Activated T-helper 1 cell treated with anti-CD3 and anti-CD28 coated beads, Interleukin-2, amount 50 U/mL, for 16 hours (primary cell): ENCODE measurements at places on chromosomes 6 and 20.

DNA sequence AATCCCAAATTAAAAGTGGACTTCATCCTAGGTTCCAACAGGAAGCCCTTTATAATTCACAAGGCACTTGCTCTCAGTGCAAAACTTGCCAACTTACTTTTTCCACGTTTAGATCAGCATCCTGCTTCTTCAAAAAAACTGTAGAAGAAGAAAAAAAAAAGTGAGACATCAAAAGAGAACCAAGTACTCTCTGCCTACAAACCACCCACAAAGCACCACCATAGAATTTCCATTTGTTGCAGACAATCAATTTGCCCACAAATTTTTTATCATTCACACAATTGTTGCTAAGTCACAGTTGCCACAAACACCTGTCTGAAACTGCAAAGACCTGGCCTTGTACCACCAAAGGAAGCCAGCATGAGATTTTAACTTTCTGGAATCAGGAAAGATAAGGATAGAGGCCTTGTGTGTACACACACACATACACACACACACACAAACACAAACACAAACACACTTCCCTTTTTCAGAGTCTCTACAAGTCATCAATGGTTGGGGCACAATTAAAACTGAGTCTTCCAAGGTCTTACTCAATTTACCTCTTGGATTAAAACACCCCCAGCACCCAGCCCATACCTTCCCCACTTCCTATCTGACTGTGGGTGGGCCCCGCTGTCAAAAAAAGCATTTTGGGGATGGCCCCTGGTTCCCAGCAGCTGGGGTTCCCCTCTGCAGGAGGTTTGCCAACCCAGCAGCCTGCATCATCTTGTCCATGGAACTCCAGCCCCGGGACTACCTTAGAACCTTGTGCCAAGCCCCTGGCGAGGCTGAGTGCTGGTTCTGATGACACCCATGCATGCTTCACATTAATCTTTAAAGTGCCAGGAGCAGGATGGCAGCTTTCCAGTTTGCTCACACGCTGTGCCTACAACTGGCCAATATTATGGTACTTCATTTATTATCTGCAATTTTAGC, 26.5 kb downstream of the FYN start:
- no peak for DNase-seq

DNA sequence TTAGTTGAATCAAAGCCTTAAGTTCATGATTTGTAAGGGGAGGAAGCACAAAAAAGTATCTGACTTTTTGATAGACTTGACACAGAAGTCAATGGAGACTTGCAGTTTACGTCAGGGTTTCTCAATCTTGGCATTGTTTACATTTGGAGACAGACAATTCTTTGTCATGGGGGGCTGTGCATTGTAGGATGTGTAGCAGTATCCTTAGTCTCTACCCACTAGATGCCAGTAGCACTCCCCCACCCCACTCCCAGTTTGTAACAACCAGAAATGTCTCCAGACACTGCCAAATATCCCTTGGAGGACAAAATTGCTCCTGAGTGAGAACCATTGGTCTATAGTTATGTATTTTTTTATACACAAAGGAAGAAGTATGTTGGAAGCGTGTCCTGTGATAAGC, 434.1 kb downstream of the RFPL4B start:
- DNase-seq = no peak

DNA sequence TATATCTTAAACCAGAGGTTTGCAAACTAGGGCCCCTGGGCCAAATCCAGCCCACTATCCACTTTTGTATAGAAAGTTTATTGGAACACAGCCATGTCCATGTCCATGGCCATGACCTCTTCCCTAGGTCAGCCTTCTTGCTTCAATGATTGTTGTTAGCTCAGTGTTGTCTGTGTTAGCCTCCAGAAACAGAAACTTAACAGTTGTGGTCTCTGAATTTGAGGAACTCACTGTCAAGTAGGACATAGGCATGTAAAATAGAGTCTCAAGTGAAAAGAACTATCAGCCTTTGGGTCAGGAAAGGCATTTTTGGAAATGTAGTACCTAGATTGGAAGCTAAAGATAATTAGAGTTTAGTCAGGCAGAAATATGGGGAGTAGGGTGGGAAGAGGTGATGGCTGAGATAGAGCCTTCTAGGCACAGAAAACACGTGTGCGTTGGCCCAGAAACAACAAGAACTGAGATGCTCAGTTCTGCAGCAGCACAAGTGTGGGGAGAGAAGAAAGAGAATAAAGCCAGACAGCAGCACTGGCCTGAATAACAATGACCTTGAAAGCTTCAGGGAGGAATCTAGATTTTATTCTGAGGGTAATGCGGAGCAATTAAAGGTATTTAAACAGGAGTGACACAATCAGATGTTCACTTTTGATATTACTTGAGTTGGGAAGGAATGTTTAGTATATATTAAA, 87.0 kb upstream of the OLIG3 start:
- no peak for DNase-seq

DNA sequence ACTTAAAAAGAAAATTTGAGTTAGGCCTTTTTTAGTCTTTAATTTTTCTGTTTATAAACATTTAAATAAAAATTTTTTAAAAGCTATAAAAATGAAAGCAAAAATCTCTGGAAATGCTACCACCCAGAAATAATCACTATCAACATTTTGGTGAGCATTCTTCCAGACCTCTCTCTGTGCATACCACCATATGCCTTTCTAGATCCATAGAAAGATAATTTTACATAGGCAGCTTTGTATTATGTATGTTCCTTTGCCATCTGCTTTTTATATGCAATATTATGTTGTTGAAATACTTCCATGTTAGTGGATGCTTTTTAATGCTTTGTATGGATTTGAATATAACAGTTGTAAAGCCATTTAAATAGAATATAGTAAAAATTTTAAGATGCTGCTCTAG, 496.7 kb upstream of the HTR1E start:
- DNase-seq = no peak

- DNase-seq = no peak
These were observed 70.1 kb downstream of the CBFA2T2 start for GRCh38 chr20:33560026-33560425.

DNA sequence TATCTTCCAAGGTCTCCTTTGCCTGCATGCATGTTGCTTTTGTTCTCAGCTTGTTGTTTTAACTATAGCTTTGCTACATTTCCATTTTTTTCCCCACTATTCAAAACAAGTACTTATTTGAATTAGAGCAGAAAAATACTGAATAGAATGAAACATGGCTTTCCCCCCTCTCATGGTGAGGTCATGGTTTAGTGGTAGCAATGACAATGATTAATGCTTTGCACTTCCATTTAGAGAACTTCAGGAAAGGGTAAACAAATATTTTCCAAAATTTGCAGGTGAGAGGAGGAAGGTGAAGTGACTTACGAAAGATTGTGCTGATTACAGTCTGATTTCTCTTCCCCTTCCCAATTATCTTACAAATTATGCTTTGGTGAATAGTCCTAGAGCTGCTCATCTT, 47.8 kb upstream of the TRAF3IP2 start:
- no peak for DNase-seq

- DNase-seq = no peak
These were observed 6.2 kb downstream of the ZBTB2 start for GRCh38 chr6:151385177-151385576.

DNA sequence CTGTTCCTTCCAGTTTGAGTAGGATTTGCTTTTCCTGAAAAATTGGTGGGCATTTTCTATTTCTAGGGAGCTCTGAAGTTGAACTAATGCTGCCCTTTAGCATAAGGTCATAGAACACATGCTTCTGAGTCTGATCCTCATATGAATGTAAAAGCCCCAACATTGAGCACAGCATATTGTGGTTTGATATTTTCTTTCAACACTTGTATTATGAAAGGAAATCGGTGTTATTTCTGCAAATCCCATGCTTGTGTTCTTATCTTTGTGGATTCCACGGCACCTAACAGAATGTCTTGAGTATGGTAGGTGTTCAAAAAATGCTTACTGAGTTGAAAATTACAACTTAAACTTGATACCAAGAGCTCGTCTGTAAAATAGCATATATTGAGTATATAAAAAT, 85.8 kb downstream of the TRMT11 start:
- no peak for DNase-seq

- no peak for DNase-seq
These were observed 8.5 kb downstream of the HMGN3 start for GRCh38 chr6:79225717-79226599.

GRCh38 chr6:121395736-121396135, 39.7 kb upstream of the GJA1 start:
- DNase-seq = no peak

GRCh38 chr6:139990856-139991465, 616.5 kb upstream of the CITED2 start:
- DNase-seq = no peak

DNA sequence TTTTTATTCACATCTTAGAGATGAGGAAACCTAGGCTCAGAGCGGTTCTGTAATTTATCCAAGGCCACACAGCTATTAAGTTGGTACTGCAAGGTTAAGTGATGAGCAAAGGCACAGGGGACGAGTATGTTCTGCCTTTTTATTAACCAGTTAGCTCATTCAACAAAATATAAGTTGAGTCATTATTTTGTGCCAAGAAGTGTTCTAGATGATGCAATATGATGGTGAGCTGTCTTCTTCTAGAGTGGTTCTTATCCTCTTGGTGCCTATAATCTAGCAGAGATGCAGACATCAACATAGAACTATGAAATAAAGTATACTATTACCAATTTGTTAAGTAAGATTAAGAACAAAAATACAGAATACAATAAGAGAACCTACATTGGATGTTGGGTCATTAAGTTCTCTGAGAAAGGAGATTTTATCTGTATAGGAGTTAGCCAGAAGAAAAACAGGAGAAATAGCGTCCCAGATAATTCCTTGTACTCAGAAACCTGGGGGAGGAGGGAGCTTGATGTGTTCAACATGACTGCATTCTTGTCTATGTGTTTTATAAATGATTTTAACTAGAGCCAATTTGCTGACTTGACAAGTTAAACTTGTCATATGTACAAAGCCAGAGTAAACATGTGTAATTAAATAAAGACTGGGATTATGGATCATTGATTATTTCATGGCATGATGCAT, 122.3 kb downstream of the TBXT start:
- DNase-seq = no peak
